ENCODE measurements at places on chromosomes 5 and 9.
A peak's percentile ranks its signal among the peaks of the same experiment; 100 is the strongest.

GRCh38 chr5:132867046-132867451 lies 607 bp downstream of the UQCRQ start:
- peak overlapping the region; percentile 99 for H3K4me3 ChIP-seq
- H3K27me3 ChIP-seq = no peaks in the 10 kb centered on the region
- no peak for DNase-seq
- H3K36me3 ChIP-seq = peaks cover 34% of the 10 kb centered on the region

GRCh38 chr9:7266911-7267595 lies 509.3 kb downstream of the KDM4C start:
- H3K27me3 ChIP-seq = peaks cover 14% of the 10 kb centered on the region
- H3K4me3 ChIP-seq = no peak overlapping the region
- no peak overlapping the region for H3K27ac ChIP-seq

- H3K36me3 ChIP-seq = no peaks in the 10 kb centered on the region
- no peak for DNase-seq
- no peak overlapping the region for H3K27ac ChIP-seq
- H3K27me3 ChIP-seq = no peaks in the 10 kb centered on the region
- no peaks in the 10 kb centered on the region for H3K4me1 ChIP-seq
- no peak overlapping the region for H3K4me3 ChIP-seq
Observed at GRCh38 chr5:5887833-5888232, 465.4 kb downstream of the ICE1 start.

DNA sequence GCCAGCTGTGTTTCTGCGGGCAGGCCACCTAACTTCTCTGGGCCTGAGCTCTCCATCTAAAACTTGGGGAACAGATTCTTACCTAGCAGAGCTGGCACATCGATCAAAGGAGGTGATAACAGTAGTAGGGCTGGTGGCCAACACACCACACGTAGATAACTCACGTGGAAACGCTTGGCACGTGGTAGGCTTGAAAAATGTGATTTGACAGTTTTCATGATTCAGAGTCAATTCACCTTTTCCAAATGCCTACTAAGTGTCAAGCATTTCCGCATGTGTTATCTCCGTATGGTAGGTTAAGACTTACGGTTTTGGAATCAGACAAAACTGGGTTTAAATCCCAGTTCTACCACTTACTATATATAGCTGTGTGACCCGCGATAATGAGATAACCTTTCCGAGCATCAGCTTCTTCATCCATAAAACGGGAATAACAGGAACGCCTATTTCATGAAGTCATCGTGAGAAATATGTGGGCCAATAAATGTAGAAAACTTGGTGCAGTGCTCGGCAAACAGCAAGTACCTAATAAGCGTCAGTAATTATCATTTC lies 25.5 kb downstream of the NDUFA8 start:
- no peak overlapping the region for H3K4me3 ChIP-seq
- H3K27me3 ChIP-seq = peaks cover 14% of the 10 kb centered on the region
- H3K27ac ChIP-seq = no peak overlapping the region
- H3K36me3 ChIP-seq = no peaks in the 10 kb centered on the region
- no peaks in the 10 kb centered on the region for H3K4me1 ChIP-seq

GRCh38 chr5:5313101-5313635 lies 109.3 kb upstream of the ICE1 start:
- no peaks in the 10 kb centered on the region for H3K27me3 ChIP-seq
- no peak for DNase-seq
- H3K4me3 ChIP-seq = no peak overlapping the region
- H3K4me1 ChIP-seq = no peaks in the 10 kb centered on the region
- H3K27ac ChIP-seq = no peak overlapping the region

DNA sequence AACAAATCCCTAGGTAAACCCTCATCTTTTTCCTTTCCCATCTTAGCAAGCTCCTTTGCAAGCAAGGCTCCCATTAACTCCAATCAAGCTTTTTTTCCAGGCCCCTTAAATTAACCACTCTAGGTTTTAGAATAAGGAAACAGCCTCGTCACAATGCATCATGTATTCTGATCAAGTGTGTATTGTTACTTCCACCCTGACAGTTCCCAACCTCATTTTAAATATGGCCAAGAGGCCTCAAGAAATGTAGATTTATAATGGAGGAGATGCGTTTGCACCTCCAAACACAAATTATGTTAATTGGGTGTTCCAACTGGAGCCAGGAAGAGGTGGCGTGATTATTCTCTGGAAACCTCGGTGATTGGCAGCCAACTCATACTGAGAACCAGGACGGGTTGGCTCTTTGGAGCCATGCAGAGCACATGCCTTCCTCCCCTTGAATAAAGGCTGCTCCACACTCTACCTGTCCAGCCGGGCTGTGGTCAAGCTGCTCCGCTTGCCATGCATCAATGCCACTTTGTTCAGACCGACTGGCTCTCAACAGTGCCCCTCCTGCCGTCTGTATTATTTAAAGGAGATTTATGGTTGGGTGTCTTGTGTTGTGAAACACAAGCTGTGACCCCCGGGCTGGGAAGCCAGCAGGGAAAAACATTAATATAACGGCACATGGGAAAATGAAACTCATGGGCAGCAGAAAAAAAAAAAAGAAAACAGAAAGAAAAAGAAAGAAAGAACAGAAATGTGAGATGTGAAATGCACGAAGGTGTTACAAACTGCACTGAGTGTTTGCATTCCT lies 191.1 kb downstream of the EBF1 start:
- H3K4me1 ChIP-seq = peaks cover 98% of the 10 kb centered on the region
- peak overlapping the region; percentile 81 for H3K27ac ChIP-seq
- H3K27me3 ChIP-seq = no peaks in the 10 kb centered on the region
- H3K36me3 ChIP-seq = peaks cover 48% of the 10 kb centered on the region
- DNase-seq = no peak

- DNase-seq = no peak
- no peaks in the 10 kb centered on the region for H3K4me1 ChIP-seq
- H3K4me3 ChIP-seq = no peak overlapping the region
- no peaks in the 10 kb centered on the region for H3K36me3 ChIP-seq
Observed at GRCh38 chr5:93381057-93381456, 200.0 kb downstream of the NR2F1-AS1 start.

- no peaks in the 10 kb centered on the region for H3K36me3 ChIP-seq
- no peak overlapping the region for H3K4me3 ChIP-seq
- no peak for DNase-seq
- no peaks in the 10 kb centered on the region for H3K4me1 ChIP-seq
Observed at GRCh38 chr9:91555132-91555531, 131.5 kb upstream of the NFIL3 start.

GRCh38 chr9:38106488-38106887 lies 37.5 kb upstream of the SHB start:
- H3K4me1 ChIP-seq = no peaks in the 10 kb centered on the region
- no peak overlapping the region for H3K27ac ChIP-seq
- H3K27me3 ChIP-seq = peaks cover 39% of the 10 kb centered on the region
- DNase-seq = no peak
- H3K36me3 ChIP-seq = no peaks in the 10 kb centered on the region

DNA sequence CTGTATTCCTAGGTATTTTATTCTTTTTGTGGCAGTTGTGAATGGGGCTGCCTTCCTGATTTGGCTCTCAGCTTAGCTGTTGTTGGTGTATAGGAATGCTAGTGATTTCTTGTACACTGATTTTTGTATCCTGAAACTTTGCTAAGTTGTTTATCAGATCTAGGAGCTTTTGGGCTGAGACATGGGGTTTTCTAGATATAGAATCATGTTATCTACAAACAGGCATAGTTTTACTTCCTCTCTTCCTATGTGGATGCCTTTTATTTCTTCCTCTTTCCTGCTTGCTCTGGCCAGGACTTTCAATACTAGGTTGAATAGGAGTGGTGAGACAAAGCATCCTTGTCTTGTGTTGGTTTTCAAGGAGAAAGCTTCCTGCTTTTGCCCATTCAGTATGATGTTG lies 129.9 kb downstream of the DMXL1 start:
- peaks cover 82% of the 10 kb centered on the region for H3K36me3 ChIP-seq
- no peak for DNase-seq
- H3K27ac ChIP-seq = peak overlapping the region; percentile 70
- H3K27me3 ChIP-seq = no peaks in the 10 kb centered on the region
- peak overlapping the region; percentile 11 for H3K4me3 ChIP-seq
- peaks cover 32% of the 10 kb centered on the region for H3K4me1 ChIP-seq

DNA sequence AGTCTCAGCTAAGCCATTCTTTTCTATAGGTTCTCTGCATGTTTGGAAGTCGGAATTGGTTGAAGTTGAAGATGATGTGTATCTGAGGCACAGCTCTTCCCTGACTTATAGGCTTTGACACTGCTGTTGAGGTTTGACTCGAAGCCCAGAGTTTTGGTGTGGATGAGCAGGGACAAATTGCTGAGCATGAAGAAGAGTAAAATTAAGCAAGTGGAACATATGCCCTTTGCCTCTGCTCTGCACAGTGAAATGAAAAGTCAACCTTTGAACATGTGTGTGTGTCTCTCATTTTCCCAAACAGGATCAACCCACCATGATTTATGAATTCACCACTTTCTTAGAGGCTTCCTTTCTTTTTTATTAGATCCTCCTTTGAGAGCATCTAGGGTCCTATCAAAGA lies 8.5 kb downstream of the HMHB1 start:
- H3K27me3 ChIP-seq = no peaks in the 10 kb centered on the region
- no peak overlapping the region for H3K4me3 ChIP-seq
- no peak for DNase-seq
- no peaks in the 10 kb centered on the region for H3K36me3 ChIP-seq

DNA sequence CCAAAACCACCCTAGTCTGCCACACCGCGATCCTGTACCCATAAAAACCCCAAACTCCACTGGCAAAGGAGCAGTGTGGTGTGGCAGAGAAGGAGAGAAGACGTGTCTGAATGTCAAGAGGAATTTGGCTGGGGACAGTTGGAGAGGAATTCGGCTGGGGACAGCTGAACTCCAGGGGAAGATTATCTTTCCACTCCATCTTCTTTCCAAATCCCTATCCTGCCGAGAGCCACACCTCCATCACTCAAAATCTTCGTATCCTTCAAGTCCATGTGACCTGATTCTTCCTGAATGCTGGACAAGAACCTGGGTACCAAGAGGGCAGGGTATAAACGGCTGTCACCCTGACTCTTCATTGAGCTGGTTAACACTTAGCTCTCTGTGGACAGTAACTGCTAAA lies 448.1 kb downstream of the ARHGEF28 start:
- H3K27me3 ChIP-seq = peaks cover 11% of the 10 kb centered on the region
- no peak for DNase-seq
- H3K36me3 ChIP-seq = no peaks in the 10 kb centered on the region
- no peak overlapping the region for H3K4me3 ChIP-seq

GRCh38 chr9:91724609-91725505 lies 225.2 kb downstream of the ROR2 start:
- DNase-seq = no peak
- H3K4me1 ChIP-seq = peaks cover 14% of the 10 kb centered on the region
- no peaks in the 10 kb centered on the region for H3K27me3 ChIP-seq

- H3K27ac ChIP-seq = no peak overlapping the region
- H3K4me1 ChIP-seq = no peaks in the 10 kb centered on the region
- H3K27me3 ChIP-seq = peaks cover 37% of the 10 kb centered on the region
- H3K36me3 ChIP-seq = no peaks in the 10 kb centered on the region
- DNase-seq = no peak
Observed at GRCh38 chr9:130328349-130328801, 62.8 kb downstream of the HMCN2 start.

DNA sequence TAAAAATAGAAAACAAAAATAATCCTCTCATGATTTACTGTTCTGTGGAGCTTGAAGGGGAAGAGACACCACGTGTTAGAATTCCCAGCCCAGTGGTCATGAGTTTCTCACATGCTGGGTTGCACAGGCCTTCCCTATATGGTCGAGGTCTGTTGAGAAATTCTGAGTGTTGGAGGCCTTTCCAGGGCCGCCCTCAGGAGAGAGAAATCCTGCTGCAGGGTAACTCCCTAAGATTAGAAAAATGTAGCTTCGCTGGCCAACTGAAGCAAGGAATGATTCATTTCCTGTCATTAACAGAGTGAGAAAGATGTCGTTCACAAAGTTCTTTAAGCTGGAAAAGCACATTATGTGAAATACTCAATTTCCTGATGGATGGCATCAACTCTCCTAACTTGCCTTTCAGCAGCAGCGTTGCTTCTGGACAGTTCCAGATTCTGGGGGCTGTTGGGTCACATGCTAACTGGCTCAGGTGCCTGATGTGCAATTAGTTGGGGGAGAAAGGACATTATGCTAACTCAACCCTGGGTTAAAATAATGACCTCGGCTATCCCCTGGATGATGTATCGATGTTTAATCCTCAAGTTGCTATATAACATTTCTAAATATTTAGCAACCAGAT lies 104.8 kb upstream of the CD180 start:
- H3K27me3 ChIP-seq = no peaks in the 10 kb centered on the region
- no peak overlapping the region for H3K4me3 ChIP-seq
- DNase-seq = no peak
- no peaks in the 10 kb centered on the region for H3K4me1 ChIP-seq

GRCh38 chr9:70880535-70880934 lies 240.9 kb downstream of the TRPM3 start:
- no peak for DNase-seq
- H3K27me3 ChIP-seq = no peaks in the 10 kb centered on the region
- H3K36me3 ChIP-seq = no peaks in the 10 kb centered on the region

GRCh38 chr5:126808521-126808988 lies 31.6 kb downstream of the LMNB1 start:
- H3K4me3 ChIP-seq = peak overlapping the region; percentile 66
- no peak for DNase-seq
- no peaks in the 10 kb centered on the region for H3K27me3 ChIP-seq

Data from activated B cell treated with CpG ODN at 0.5 μM for 24 hours (primary cell).